ENCODE measurements at places on chromosomes 3 and 15.

DNA sequence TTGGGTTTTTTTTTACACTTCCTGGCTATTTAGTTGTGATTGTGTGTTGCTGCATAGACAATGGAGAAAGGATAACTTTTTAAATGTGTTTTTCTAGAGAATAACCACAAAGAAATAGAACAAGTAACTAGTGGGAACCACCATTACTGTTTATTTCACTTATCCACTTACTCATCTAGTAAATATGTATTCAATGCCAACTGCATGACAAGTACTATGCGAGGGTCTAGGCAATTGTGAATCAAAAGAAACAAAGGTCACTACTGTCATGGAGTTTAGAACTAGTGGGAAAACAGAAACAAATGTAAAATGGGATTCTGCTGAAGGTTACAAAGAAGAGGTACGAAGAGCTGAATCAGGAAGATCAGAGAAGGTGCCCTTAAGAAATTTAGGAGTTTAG, 600.9 kb upstream of the ROBO2 start:
- no peak for DNase-seq

DNA sequence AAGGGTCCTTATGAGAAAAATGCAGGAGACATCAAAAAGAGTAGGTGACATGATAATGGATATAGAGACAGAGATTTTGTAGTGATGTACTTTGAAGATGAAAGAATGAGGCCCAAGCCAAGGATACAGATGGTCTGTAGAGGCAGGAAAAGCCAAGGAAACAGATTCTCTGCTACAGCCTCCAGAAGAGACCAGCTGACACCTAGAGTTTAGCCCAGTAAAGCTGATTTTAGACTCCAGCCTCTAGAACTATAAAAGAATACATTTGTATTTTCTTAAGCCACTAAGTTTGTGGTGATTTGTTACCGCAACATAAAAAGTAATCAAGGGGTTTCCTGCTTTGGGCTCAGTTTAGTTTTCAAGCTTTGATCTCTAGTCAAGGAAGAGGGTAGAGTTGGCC, 64.8 kb downstream of the STRIT1 start:
- no peak for DNase-seq

DNA sequence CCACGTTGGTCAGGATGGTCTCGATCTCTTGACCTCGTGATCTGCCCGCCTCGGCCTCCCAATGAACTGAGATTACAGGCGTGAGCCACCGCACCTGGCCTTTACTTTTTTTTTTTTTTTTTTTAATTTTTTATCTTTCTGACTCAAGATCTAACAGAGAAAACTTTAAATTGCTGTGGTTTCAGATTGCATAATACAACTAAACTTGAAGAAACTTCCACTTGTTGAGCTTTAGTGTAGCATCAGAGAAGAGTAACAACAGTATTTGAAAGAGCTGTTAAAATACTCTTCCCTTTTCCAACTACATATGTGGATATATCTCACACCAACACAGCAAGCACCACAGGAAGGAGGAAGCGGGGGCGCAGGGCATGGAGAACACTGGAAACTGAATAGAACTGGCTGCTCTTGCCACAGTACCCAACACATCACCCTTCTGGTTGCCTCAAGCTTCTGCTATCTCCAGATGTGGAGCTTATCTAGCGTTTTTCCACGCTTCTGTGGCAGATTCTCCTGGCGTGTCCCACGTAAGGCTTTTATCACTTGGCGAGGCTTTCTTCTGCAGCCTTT, 45.4 kb downstream of the MAP6D1 start:
- DNase-seq: no peak

DNA sequence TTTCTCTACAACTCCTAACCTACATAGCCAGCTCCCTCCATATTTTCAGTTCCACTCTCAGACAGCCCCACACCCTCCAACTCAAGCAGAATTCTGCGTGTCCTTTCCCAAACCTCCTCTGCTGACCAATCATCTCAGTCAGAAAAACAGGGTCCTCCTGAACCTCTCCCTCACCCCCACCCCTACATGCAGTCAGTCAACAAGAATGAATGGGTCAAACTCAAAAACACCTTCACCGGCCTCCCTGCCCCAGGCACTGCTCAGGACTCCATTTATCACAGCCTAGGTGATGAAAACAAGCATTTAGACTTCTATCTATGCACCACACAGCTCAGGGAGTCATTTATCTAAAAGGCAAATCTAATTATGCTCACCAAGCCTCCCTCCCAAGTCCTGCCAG, 32.4 kb downstream of the MYL3 start:
- DNase-seq: no peak

- DNase-seq: no peak
These were observed 249.0 kb downstream of the MCTP2 start for GRCh38 chr15:94480289-94480834.

- no peak for DNase-seq
These were observed 634.0 kb downstream of the OTOL1 start for GRCh38 chr3:162130582-162130981.

GRCh38 chr3:150372722-150373121, 35.4 kb upstream of the TSC22D2 start:
- DNase-seq: no peak

DNA sequence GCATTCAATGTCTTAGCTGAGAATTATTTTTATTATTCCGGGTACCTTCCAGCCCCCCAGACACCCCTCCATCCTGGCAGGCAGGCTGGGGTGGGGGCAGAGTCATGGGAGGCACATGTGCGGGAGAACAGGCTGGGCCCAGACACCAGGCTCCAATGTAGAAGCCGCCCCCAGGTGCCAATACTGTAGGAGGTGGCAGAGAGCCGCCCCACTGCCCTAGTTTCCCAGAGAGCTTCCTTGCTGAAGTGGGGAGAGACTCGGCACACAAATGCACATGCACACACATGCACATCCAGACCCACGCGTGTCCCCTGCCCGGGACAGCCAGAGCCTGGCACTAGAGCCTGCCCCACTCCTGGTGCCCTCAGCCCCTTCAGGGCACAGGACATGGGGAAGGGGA, 98.4 kb upstream of the LINGO1 start:
- no peak for DNase-seq

- DNase-seq: no peak
These were observed 50.0 kb upstream of the TSC22D2 start for GRCh38 chr3:150357923-150358607.

DNA sequence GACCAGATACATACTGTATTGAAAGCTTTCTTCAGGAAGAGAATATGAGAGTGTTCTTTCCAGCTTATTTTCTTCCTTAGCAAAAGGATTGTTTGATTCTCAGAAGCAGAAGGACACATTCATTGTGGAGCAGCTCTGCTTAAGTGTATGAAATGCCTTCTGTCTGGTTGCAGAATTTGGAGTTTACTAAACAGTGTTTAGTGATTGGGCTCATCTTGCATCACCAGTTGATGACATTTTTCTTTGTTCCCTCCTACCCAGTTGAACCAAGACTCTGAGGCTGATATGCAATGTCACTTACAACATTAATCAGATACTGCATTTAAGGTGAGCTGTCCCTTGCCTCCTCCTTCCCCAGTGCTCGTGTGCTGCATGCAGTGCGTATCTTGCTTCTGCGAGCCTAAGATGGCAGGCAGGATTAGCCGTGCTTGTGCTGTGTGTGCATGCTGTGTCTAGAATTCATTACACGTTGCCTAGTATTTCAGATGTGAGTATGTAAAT, 18.4 kb downstream of the ZBTB38 start:
- no peak for DNase-seq

DNA sequence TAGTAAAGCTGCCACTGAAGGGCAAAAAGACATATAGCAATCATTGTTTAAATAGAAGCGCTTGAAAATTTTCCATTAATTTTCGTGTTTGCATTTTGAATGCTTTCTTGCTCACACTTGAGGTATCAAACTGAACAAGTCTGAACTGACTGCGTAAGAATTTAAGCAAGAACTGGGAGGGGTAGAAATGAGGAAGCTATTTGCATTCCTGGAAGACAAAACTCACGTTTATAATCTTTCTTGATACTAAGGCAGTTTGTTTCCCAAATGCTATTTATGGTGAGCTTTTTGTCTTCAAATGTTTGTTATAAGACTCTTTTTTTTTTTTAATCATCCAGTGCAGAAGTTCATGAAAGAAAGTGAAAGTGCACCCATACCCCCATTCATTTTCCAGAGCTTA, 499.8 kb upstream of the TPRG1 start:
- DNase-seq: no peak

- DNase-seq: no peak
These were observed 3.6 kb downstream of the LSAMP start for GRCh38 chr3:116441652-116442051.

- no peak for DNase-seq
These were observed 45.4 kb upstream of the TMC3 start for GRCh38 chr15:81419332-81419943.

DNA sequence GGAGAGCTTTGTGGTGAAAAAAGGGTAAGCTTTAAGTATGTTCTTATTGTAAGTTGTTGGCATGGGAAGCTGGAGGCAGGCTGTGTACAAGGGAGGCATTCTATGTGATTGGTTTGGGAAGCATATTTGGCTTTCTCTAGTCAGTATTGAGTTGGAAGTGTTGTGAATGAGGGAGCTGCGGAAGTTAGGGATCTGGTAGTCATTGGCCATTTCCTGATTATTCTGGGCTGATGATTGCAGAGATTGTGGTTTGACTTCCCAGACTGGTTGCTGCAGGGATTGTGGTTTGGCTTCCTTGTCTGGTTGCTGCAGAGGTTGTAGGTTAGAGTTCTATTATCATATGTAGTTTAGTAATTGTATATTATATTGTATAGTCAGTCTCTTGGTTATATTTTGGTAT, 21.0 kb downstream of the STXBP5L start:
- no peak for DNase-seq

DNA sequence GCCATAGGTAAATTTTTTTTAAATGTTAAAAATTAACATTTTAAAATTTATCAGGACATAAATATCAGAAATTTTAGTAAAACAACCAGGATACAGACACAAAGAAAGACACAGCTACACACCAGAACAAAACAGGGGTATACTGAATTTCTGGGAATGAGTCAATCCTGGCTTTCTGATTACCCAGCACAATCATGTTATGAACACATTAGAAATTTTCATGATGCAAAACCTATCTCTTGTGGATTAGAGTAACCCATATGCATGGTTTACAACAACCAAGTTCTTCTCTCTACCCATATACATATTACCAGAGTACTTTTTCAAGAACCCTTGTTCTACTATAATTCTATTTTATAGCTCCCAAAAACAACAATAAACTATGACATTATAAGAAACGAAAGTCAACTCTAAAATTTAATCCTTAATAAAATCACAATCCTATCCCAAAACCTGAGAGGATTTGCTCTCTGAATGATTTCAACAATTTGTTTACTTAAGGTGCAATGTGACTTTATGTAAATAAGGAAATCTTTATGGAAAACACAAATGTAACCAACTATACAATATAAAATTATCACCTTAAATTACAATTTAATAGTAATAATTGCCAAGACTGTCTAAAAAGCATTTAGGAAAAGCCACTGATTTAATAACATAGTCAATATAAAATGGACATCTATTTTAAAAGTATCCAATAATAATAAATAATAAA, 184.5 kb downstream of the TBC1D5 start:
- no peak for DNase-seq

- no peak for DNase-seq
These were observed 55.0 kb downstream of the RORA start for GRCh38 chr15:61173899-61174689.

- DNase-seq: no peak
These were observed 21.5 kb downstream of the CFAP161 start for GRCh38 chr15:81155375-81156218.

DNA sequence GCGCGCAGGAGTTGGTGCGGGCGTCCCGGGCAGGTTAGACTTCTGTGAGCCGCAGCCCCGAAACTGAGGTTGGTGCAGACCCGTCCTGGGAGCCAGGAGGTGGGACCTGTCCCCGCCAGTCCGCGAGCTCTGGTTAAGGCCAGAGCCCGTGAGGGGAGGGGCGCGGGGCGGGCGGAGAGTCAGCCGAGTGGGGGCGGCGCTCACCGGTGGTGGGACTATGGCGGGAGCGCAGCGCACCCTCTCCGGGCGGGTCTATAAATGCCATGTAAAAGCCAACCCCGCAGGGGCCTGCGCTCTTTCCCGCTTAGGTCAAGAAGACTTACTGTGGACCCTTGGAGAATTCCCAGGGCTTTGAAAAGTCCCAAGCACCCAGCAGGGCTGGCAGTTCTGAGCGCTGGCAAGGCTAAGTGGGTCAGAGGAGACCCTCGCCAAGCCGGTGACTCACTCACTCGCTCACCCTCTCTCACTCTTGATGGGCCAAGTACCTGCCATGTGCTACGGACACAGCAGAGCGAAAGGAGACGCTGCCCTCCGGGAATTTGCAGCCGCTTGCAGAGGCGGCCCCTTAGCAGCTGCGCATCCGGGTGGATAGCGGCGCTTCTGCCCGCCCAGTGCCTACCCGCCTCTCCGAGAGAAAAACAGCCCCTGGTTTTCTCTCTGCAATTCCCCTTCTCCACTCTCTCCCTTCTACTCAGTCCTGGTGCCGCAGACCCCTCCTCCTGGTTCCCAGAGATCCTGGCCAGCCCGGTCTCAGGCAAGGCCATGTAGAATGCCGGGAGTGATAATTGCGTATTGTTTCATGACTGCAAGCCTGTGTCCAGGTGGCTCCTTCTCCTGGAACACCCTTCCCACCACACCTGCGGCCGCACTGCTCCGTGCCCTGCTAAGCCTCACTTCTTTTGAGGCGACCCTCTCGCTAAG, at the start of gene ALDH1L1:
ALDH1L1 (minus strand) TSS at position 110 of the 921 bp plus-strand sequence. CDS start 19,607 bp downstream, outside the sequence.
- no peak for DNase-seq

DNA sequence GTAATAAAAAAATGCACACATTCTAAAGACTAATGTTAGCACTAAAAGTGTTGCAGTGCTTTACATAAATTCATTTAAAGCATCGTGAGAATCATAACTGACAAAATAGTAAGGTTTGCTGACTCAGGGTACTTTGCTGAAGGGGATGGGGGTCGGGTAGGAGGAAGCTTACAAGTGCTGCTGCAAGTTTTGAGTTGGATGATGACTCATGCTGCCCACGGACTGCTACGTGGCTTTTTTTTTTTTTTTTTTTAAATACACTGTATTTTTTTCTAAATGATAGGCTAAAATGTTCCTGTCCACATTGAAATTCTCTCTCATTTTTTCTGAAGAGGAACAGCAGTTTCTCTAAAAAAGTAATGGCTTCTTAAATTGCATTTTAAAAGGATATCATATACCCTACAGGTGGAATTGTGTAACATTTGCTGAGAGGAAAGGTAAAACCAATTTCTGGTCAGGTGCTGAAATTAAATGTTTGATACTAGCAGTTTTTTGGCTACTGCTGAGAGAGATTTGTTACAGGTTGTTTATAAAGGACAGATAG, 2.2 kb downstream of the MAPK6 start:
- peak; percentile 28 for DNase-seq
